HAP-1 (cell line): ENCODE measurements at places on chromosomes 11 and 22.

GRCh38 chr11:12674936-12675696 lies 895 bp downstream of the TEAD1 start:
- DNase-seq, result peak; percentile 48

DNA sequence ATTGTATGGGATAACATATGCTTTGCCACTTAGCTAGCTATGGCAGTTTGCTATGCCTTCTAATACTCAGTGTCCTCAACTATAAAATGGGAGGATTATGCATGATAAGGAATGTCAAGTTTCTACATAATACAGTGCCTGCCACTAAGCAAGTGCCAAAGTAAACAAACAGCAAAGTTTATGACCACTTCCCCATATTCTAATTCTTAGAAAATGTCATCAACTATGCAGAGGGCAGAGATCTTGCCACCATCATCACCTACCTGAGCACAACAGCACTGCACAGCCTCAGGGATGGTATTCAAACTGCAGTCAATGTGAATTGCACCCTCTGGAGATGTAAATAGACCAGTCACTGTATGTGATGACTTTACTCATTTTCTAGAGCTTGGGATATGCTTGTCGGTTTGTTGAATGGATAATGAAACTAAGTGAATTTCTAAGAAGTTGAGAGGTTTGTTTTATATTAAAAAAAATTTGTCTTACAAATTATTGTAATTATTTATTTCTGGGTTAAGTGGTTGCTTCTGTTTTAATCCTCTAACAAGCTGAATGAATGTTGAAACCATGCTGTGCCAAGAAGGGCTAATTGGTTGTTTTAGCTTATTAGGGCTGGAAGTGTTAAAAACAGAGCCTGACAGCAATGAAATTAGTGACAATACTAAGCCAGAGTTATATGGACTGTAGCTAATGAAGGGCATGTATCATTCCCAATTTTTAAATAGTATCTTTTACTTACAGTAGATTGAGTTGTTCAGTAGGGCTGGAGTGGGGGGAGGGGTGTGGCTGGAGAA lies 398.4 kb downstream of the CNTN5 start:
- DNase-seq, result no peak

DNA sequence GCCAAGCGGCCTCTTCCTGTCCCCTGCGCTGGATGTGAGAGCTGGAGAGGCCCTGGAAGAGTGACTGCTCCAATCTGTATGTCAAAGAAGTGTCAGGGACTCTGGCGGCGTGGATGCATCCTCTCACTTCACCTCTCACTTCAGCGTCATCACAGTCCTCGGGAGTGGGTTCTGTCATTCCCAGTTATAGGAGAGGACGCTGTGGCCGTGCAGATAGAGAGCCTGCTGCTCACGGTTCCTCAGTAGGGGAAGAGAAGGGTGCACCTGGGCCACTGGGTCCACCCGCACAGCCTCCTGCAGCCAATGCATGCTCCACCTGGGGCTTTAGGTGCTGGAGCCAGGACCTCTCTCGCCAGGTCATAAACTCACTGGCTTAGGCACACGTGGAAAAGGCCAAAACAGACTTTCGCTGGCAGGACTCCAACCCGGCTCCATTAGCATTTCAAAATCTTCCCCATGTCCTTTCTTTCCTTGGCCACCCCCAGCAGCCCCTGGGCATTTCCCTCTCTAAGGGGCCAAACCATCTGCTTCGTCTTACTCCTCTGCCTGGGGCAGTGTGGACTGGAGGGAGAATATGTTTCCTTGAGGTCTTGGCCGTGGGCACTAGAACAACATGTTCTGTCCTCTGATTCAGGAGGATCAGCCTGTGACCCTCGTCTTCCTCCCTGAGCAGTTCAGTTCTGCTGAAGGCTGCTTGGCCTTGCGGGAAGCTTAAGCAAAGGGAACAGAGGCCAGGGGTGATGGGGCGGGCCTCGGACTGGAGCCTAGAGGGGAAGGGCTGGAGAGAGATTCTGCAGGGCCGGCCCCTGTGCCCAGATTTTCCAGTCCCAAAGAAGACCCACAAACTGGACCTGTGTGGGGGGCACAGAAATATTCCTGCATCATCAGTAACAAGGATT lies 57.8 kb downstream of the ST14 start:
- DNase-seq, result no peak

DNA sequence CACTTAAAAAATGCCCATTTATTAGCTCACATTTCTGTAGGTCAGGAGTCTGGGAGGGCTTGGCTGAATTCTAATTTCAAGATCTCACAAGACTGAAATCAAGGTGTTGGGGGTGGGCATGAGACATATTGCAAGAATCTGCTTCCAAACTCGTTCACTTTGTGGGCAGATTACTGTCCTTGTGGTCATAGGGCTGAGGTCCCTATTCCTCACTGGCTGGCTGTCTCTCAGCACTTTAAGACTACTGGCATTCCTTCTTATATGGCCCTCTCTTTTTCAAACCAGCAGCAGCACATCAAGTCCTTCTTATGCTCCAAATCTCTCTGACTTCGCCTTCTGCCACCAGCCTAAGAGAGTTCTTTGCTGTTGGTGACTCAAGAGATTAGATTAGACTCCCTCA lies 27.8 kb upstream of the MYOD1 start:
- DNase-seq, result no peak

GRCh38 chr11:34860034-34860433 lies 56.1 kb downstream of the APIP start:
- no peak for DNase-seq

- peak; percentile 40 for DNase-seq
Observed at GRCh38 chr11:79413268-79413667, 27.6 kb downstream of the TENM4 start.

DNA sequence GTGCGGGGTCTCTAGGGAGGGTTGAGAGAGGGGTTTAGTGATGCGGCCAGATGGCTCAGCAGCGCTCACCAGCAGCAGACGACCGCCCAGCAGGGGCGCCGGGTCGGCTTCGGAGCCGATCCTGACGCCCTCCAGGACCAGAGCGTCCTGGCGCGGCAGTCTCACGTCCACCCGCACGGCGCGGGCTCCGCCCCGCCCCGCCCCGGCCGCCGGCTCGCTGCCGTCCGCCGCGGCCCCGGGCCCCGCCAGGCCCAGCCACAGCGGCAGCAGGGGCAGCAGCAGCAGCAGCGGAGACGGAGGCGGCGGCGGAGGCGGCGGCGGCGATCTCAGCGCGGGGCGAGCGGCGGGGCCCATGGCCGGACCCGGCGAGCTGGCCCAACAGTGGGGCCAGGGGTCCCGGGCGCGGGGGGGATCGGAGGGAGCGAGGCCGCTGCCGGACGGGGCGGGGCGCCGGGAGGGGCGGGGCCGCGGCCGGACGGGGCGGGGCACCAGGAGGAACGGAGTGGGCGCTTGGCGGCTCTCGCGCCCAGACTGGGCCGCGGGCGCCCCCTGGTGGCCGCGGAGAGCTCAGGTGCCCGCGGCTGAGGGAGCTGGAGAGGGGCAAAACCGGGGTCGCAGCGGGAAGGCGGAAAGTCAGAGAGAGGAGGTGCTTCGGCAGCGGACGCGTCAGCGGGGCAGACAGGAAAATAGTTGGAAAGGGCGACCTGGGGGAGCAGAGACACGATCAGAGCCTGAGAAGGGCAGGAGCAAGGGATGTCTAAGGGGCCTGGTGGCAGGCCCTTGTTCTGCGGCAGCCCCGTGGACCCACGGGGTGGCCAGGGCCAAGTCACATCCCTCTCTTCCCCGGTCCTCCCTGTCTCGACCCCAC lies at the start of gene RNF215:
Gene RNF215, minus strand, starts transcription at position 452 of the 868 bp plus-strand sequence. Its CDS starts 98 bp downstream, at position 354.
- peak; percentile 91 for DNase-seq

GRCh38 chr11:86370171-86370570 lies 4.5 kb upstream of the CCDC81 start:
- no peak for DNase-seq

DNA sequence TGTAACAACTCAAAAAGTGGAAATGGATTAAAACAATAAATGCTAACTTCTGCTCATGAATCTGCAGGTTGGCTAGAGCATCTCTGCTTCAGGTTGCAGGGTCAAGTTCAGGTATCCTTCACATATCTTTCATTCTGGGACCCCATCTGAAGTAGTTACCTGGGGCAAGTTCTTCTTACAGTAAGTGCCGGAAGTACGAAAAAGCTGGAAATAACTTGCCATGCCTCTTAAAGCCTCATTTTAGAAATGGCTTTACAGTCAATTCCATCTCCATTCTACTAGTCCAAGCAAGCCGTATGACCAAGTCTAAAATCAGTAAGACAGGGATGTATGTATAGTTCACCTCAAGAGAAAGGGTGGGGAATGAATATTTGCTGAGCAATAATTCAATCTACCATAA lies 93.7 kb downstream of the FCHSD2 start:
- no peak for DNase-seq

DNA sequence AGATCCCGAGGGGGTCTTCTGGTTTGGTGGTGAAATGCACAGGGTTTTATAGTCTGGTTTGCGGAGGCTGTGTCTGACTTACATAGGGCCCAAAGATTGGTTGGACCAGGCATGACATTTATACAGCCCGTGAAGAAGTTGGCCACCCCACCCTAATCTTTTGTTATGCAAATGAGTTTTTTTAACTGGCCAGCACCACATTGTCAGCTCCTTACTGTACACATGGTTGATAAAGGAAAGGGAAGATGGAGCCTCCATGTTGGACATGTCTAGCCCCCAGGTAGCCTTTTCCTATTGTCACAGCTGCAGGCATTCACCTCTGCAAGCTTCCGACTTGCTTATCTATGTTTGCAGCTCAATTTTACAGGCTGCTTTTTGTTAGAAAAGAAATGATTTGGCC lies 70.1 kb downstream of the WT1 start:
- DNase-seq, result no peak

- no peak for DNase-seq
Observed at GRCh38 chr11:134529212-134530096, 117.4 kb upstream of the B3GAT1 start.

DNA sequence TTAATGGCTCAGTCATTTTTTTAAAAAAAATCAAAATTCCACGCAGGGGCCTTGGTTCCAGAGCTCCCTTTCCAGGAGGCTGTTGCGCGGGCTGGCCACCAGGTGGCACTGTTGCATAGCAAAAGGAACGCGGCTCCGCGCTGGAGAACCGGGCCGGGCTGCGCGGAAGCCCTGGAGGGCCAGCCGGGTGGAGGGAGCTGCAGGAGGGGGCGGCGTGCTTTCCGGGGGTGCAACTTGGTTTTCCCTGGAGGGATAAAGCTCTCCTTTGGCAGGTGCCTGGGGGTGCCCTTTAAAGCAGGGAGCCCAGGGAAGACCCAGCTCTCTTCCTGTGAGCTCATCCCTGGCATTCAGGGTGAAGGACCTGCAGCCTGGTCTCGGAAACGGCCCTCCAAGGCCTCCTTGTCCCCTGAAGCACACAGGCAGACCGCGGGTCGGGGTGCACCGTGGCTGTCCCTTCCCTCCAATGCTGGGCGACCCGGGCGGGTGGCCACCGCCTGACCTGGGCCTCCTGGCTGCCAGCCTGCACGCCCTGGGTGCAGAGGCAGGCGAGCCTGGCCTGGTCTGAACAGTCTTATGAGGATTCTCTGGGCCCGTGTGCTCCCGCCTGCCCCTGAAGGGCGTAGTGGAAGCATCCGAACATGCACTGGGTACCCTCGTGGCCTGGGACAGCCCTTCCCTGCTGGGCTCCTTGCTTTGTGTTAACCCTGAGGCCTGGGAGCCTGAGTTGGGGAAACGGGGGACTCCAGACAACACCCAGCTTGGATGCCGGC lies 23.4 kb downstream of the KRTAP5-5 start:
- DNase-seq, result peak; percentile 85

- no peak for DNase-seq
Observed at GRCh38 chr11:30936491-30936890, 350.3 kb upstream of the MPPED2 start.

GRCh38 chr22:25221790-25222189 lies 2.4 kb downstream of the CRYBB2 start:
- no peak for DNase-seq

DNA sequence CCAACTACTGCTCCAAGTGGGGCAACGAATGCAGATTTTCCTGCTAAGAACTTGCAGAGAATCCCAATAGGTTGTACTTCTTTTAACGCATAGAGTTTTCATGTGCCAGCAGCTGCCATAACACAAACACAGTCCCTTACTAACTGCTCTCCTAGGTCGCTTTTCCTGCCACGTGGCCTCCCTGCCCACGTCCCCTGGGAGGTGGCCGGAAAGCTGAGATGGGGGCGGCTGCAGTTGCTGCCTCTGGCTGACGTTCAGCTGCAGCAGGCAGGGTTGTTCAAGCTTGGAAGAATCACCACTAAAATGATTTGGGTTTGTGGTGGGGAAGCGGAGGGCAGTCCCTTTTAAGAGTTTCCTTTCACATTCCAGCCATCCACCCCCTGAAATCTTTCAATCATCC lies 39.3 kb downstream of the ZNF202 start:
- no peak for DNase-seq

GRCh38 chr11:69041516-69041915 lies 7.2 kb upstream of the TPCN2 start:
- no peak for DNase-seq

GRCh38 chr22:44623771-44624510 lies 78.1 kb upstream of the PRR5 start:
- DNase-seq, result no peak

GRCh38 chr11:22787551-22788162 lies 41.9 kb downstream of the SVIP start:
- DNase-seq, result peak; percentile 34

- no peak for DNase-seq
Observed at GRCh38 chr11:126494831-126495230, 139.3 kb downstream of the ST3GAL4 start.

DNA sequence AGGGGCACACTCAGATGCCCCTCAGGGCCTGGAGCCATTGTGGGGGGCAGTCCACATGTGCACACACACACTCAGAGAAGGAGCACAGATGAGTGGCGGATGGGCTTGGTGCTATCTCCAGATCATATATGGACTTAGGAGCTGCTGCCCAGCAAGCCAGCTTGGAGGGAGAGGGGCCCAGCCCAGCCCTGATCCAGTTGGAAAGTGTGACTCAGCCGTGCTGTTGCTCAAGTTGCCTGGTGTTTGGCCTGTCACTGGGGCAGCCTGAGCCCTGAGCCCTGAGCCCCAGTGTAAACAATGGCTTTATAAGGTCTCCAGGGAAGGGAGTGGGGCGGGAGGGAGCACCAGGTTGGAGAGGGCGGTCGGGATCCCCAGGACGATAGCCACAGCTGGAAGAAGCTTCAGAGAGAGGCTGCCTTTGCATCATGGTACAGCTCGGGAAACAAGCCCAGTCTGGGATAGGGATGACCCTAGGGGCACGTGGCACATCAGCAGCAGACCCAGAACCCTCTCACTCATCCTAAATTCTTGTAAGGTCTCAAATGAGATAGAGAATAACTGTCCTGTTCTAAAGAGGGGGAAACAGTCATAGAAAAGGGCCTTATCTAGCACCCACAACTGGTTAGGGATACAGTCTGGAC lies 4.8 kb downstream of the SELENOM start:
- no peak for DNase-seq

- no peak for DNase-seq
Observed at GRCh38 chr11:15493921-15494620, 379.3 kb downstream of the INSC start.

GRCh38 chr11:7643314-7643713 lies 30.0 kb downstream of the CYB5R2 start:
- peak; percentile 22 for DNase-seq

DNA sequence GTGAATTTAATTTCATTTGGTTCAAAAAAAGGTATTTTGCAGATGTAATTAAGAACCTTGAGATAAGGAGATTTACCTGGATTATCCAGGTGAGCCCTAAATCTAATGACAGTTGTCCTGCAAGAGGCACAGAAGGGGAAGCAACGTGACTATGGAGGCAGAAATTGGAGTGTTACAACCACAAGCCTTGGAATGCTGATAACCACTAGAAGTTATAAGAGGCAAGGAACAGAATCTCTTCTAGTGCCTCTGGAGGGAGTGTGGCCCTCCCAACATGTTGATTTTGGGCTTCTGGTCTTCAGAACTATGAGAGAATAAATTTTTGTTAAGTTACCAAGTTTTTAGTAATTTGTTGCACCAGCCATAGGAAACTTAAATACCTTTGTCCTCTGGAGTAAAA lies 32.8 kb downstream of the RRM1 start:
- no peak for DNase-seq
